Endodermal cell (in vitro differentiated cells): ENCODE measurements at places on chromosomes 11 and 22. TPM values are rescaled to one million over a fixed set of nuclear protein-coding genes. Genes with fewer than 3 reads are reported as not detected.

DNA sequence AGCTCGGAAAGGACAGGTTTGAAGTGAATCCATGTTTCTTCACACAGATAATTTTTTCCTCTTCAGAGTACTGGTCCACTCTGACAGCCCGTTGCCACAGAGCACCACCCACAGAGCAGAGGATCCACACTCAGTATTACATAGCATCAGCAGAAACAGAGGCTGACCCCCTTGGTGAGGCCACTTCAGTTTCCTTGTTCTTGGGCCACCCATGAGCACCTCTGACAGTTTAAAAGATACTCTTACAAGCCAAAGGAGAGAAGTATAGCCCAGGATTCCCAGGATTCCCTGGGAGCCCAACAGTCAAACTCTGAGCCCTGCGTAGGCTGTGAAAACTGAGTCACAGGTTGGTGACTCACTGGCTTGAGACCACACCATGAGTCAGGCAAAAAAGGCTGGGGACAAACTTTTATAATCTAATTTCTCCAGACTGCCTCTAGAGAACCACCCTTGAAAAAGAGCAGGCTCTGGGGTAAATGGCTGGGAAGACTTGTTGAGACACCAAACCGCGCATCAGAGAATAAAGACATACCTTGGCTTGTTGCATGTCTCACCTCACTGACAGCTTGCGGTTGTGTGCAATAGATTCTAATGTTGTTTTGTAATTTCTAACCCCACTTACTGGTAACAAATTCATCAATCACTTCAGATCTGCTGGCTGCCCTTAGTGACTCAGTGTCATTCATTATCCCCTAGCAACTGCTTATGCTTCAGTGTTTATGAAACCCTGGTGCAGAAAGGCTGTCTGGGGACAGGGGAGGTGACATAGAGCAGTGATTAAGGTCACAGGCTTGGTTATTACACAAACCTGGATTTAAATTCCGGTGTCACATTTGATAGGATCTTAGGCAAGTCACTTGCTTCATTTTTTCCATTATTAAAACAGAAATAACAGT lies 56.9 kb upstream of the PRSS23 start:
- no peak for DNase-seq

SLC36A4 gene
- total RNA-seq: 27.0 and 31.7 TPM in 2 replicates

DNA sequence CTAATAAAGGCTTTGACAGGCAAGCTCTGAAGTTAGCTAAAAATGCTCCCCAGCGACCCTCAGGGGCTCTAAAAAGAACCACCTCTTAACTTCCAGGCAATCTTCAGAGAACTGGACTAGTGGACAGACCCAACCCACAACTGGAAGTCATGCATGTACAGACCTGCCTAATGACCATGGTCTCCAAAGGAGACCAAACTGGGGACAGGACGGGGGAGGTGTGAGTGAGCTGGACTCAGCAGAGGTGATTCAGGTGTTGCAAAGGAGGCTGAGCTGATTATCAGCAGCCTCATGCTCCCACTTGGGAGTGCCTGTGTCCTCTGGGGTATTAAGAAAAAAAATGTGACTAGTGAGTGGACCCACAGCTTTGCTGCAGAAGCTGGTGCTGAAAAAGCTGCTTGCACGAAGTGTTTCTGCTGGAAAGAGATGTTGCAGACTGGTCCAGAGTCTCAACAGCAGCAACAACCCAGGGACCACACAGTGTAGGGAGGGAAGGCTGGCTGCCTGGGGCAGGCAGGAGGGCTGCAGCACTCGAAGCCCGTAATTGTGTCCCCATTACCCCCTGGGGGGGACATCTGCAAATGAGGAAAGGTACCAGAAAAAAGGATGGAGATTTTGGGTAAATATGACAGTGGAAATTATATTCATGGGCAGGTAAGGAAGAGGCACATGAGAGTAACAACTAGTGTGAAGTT lies 35.3 kb downstream of the PITPNB start:
- no peak for DNase-seq

HMOX1 gene
- 21.6 to 24.2 TPM (median 23.6 TPM) in 3 replicates for total RNA-seq

GRCh38 chr11:14645015-14645912 lies 1.7 kb downstream of the PDE3B start:
- DNase-seq: no peak

- no peak for DNase-seq
These were observed 678 bp upstream of the RANGAP1 start for GRCh38 chr22:41286639-41287091.

DNA sequence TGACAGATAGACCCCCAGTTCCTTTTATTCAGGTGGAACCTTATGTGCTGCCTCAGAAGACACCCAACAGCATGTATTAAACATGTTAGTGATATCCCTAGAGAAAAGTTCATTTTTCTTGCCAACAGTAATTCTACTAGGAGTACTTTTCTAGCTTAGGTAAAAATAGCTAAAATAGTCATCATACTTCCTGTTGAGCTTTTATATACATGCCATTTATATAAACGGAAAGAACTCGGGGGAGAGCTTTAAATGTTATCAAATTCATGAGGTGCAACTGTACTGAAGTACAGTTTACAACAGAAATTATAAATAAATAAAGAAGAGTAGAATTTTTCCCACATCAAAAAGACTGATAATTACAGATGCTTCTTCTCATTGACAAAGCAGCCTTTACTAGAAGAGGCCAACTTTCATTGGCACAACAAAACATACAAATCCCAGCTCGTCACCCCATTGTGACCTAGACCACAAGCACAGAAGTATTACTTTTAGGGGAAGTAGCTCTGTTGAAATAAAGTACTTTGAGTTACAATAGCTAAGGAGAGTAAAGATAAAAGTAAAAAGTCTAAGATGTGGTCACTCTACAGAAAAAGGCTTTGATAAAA lies 59.1 kb upstream of the POU2AF2 start:
- no peak for DNase-seq

GRCh38 chr11:12131943-12132789 lies 21.8 kb downstream of the MICAL2 start:
- DNase-seq: no peak

DNA sequence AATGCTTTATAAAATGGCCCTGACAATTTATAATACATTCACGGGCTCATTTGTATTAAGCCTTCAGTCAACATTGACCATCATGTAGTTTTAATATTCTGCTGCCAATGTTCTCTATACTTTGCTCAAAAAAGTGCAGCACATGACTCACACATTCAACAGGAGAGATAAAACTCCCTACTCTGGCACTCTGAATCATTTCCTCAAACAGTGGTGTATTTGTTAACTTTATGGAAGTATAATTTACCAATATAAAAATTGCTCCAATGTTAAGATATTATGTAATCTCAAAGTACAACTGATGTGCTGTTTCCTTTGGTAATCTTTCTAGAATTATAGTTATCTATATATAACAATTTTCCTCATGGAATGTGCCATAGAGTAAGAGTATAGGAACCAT lies 39.9 kb downstream of the MAML2 start:
- DNase-seq: no peak

PPP1CA gene
- 212 and 223 TPM in 2 replicates for total RNA-seq

- no peak for DNase-seq
These were observed 5.3 kb downstream of the OMP start for GRCh38 chr11:77107950-77108349.

- DNase-seq: no peak
These were observed 45.9 kb upstream of the GPR83 start for GRCh38 chr11:94447149-94447548.

DNA sequence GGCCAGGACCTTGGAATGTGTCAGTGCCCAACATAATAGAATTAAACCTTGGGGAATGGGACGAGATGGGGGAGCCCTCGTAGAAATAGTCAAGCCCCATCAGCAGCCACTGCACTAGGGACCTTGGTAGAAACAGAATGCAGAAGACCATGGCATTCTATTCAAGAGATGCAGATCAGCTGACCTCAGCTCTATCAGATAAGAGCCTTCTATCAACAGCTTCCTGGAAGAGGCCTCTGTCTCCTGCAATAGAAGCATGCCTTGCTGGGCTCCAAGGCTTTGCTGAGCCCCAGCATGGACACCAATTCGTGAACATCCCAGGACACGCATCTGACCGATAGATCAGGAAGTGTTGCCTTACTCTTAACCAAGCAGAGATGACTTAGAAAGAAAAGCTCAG lies 27.5 kb upstream of the FLI1 start:
- no peak for DNase-seq

C11orf91 gene
- not detected in 2 replicates for total RNA-seq

DNA sequence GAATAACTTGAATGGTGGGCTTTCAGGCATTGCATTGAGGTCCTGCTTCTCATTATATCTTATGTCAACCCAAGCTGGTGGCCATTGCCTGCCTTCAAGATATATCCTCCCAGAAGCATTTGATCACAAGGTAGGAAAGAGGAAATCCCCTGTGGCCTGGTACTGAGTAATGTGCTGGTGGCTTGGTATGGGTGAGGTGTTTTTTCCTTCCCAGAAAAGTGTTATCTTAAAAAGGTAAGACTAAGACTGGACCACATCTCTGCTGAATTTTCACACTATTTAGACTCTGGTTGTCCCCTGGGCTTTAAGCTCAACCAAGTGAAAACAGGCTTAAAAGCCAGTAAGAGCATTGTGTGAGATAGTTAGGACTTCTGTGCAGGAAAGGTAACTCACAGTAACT lies 3.7 kb downstream of the INSC start:
- DNase-seq: no peak

- DNase-seq: no peak
These were observed 130.4 kb downstream of the KIF18A start for GRCh38 chr11:27977527-27977926.

DNA sequence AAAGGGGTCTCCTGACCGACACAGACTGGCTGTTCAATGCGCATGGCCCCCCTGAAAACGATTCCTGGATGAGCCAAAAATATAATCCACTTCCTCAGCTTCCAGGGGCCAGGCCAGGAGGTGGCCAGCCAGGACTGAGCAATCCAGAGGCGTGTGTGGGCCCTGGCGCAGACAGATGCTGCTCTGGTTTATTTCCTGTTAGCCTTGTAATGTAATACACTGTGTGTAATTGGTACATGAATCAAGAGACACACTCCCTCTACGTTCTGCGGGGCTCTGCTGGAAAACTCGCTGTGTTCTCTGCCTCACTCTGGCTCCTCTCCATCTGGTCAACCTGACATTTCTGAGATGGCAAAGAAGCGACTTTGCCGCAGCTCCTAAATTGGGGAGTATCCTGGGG lies 26.3 kb upstream of the ISX start:
- DNase-seq: peak; percentile 24

GRCh38 chr11:62171261-62171723 lies 18.7 kb upstream of the SCGB1D1 start:
- peak; percentile 96 for DNase-seq

- no peak for DNase-seq
These were observed 43.2 kb upstream of the BLID start for GRCh38 chr11:122159173-122159721.

CHRM4 gene
- total RNA-seq: 0.46 and 0.50 TPM in 2 replicates

DNA sequence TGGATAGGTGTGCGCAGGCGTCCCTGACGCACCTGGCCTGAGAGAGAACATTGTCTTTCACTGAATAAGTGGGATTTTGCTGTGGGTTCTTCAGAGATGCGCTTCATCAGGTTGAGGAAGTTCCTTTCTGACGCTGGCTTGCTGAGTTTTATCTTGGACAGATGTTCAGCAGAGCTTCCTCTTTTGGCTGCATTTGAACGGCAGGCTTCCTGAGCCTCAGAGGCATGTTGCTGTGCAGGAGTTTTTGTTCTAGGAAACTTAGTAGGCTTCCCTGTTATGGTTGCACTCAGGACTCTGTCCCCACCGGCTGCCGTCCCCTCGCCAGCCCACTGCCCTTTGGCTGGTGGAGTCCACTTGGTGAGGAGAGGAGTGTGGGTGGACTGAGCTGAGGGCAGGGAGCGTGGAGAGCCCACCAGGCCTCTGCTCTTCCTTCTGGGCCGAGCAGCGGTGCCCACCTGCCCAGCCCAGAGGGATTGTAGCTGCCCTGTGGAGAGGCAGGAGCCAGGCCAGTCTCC lies 17.2 kb downstream of the FRMD8 start:
- DNase-seq: no peak

DNA sequence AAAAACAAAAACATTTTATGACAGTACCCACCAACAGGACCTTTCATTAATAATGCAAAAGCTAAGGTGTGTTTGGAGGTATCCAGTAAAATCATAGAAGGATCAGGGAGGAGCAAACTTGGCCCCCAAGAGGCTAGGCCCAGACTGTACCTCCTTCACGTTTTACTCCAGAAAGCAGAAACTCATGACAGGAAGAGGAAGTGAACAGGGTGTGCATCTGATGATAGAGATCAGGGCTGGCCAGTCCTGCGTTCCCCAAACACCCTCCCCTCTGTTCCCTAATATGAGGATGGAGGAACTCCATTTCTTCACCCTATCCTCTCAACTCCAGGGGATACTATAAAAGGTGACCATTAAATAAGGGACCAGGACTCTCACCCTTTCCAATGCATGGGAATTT lies 10.2 kb upstream of the MS4A12 start:
- DNase-seq: no peak

CSTPP1 gene
- 43.8 to 57.6 TPM (median 57.3 TPM) in 3 replicates for total RNA-seq

- DNase-seq: no peak
These were observed 76.6 kb downstream of the WT1 start for GRCh38 chr11:32358729-32359128.

DNA sequence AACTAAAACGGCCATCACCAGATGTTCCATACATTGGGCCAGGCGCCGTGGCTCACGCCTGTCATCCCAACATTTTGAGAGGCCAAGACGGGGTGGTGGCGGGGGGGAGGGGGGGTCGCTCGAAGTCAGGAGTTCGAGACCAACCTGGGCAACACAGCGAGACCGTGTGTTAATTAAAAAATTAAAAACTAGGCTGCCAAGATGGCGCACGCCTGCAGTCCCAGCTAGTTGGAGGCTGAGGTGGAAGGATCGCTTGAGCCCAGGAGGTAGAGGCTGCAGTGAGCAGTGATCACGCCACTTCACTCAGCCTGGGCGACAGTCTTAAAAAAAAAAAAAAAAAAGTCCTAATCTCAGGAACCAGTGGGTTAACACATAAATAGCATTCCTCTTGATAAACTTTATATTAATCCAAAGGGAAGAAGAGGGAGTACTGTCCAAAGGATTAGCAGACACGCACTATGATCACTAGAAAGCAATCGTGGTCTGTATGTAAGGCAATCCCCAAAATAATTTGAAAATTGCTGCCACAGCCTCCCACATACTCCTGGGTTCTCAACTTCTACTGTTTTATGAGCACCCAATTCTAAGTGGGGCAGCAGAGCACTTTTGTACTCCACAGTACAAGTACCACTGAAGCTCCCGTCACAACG lies 604 bp downstream of the PUS3 start:
- no peak for DNase-seq

DNA sequence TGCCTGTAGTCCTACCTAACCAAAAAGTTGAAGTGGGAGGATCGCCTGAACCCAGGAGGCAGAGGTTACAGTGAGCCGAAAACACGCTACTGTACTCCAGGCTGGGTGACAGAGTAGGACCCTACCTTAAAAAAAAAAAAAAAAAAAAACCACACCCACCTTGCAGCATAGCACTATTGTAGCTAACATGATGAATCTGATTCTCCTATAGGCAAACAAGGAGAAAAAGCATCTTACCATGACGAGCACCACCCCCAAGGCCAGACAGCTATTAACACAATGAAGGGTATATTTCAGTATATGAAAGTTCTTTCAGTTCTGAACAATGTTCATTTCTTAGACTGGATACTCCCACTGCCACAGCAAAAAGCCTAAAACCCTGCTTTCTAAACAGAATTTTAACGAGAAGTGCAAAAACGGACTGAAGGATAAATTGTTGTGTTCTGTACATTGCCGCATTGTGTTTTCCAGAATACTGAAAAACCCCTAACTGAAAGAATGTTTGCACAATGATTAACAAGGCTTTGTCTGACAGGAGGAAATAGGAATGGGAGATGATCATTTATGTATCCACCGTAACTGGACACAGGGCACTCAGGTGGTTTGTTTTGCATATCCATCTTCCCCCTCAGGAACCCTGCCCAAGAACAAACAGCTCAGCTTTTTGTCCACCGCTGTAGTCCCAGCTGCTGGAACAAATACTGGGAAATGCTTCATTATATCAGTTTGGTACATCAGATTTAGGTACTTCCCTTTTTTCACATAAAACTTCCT lies 8.9 kb downstream of the PISD start:
- no peak for DNase-seq

POU2AF3 gene
- total RNA-seq: 1.1 to 2.2 TPM (median 1.8 TPM) in 3 replicates
